Kasumi-1 (cell line): ENCODE measurements at places on chromosomes 13 and 19.

DNA sequence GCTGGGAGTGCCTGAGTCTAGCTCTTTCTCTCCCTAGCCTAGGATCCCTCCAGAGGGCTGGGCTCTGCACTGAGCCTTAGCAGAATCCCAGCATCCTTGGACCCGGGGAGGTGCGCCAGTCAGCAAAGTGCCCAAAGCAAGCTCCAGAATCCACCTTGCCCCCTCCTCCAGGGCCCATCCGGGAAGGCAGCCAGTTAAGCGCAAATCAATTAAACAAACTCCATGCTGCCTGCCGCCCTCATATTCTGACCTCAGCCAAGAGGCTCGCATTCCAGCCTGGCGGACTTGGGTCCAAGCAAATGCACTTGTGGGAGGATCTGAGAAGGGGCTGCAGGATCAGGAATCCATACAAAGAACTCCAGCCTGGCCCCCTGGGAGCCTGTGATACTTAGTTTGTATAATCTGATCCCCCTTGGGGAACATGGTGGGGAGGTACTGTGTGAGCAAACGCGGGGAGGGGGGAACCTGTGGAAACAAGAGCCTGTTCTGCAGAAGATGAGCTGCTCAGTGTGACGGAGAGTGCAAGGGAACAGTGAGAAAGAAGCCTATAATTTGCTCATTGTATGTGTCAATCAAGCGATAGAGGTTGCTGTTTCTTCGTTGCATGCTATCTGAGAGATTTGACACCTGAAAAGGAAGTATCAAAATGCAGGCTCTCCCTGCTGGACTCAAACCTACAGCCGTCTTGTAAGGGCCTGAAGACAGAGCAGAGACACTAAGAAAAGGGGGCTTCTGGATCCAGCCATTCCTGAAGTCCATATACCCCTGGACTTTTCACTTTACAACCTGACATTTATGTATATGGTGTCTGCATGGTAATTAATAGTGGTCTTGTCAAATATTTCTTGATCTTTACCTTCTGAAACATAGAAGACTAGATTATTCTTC is 29.4 kb downstream of the ZNRF4 start:
- no peak for DNase-seq

GRCh38 chr13:27955014-27955591 is 14.0 kb downstream of the CDX2 start:
- DNase-seq = no peak

GRCh38 chr13:64075543-64076271 is 2660.1 kb upstream of the PCDH20 start:
- DNase-seq = no peak

DNA sequence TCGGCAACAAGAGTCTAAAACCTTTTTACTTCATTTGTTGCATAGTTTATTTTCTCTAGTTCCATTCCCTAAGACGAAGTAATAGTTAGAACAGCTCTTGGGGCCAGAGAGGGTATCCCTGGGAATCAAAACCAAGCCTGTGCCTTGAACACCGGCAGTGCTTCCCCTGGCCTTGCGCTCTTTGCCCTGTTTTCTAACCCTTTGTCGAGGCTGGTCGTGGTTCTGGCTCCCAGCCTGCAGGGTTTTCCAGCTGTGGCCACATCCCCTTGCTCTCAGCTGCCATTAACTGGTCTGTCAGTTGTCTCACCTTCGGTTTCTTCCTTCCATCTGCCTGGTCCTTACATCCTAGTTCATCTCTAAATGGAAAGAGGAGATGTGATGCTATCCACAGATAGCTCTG is 61.0 kb downstream of the HSPH1 start:
- no peak for DNase-seq

DNA sequence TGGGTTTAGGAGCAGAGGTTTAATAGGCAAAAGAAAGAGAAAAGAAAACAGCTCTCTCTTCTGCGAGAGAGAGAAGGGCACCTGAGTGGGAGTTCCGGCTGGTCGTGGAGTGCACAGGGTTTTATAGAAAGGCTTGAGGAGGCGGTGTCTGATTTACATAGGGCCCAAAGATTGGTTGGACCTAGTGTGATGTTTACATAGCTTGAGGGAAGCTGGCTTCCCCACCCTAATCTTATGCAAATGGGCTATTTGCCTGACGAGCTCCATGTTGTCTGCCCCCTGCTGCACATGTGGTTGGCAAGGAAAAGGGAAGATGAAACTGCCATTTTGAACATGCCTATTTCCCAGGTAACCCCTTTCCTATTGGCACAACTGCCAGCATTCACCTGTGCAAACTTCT is 21.5 kb upstream of the MEDAG start:
- DNase-seq = no peak

DNA sequence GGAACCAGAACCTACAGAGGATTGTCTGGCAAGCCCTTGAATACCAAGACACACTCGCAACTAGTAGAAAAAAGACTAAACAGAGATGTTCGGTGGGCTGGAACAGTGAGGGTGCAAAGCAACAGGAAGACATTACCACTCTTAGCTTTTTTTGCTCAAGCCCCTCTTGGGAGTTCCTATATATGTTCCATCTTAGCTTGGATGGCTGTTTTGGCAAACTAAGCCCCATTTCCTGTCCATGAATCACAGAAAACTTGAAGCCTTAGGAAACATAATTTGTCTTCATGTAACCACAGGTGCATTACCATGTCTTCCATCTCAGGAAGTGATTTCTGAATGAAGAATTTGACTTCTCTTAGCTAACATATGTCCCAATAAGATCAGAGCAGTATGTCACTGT is 446.3 kb downstream of the OLFM4 start:
- DNase-seq = no peak

DNA sequence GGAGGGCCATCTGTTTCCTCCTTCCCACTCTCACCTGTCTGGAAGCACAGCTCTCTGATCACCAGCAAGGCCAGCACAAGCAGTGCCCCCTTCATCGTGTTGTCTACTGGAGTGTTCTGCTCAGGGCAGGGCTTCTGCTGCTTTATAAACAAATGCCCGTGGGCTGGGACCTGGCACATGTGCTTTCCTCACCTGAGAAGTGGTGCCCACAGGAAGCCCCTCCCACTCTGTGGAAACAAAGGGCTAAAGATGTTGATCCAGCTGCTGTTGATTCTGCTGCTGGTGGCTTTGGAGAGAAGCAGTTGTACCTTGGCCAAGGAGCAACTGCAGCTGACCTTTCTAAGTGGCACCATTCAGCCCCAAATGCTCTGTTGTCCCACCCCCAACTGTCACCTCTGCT is 26.4 kb upstream of the ZNF181 start:
- no peak for DNase-seq

GRCh38 chr13:80428349-80429096 is 87.6 kb upstream of the SPRY2 start:
- peak; percentile 36 for DNase-seq

DNA sequence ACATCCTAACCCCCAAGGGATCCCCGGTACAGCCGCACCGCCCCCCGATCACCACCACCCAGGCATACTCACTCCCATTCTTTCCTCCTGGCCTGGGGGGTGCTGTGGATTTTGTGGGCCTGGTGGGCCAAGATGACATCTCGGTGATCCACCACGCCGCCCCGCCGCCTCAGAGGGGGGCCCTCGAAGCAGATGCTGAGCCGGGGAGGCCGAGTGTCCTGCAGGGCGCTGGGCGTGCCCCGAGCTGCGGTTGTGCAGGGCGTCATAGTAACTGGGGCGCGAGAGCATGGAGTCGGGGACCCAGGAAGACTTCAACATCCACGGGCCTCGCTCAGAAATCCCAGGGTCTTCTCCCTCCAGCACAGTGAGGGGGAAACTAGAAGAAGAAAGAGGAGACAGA is 93.4 kb upstream of the CACNA1A start:
- DNase-seq = no peak

GRCh38 chr19:31232180-31232579 is 117.1 kb downstream of the TSHZ3 start:
- no peak for DNase-seq

- no peak for DNase-seq
Measured at GRCh38 chr13:99439048-99439447, 62.2 kb upstream of the TM9SF2 start.

GRCh38 chr19:18975011-18975410 is 34.0 kb upstream of the HOMER3 start:
- DNase-seq = no peak

DNA sequence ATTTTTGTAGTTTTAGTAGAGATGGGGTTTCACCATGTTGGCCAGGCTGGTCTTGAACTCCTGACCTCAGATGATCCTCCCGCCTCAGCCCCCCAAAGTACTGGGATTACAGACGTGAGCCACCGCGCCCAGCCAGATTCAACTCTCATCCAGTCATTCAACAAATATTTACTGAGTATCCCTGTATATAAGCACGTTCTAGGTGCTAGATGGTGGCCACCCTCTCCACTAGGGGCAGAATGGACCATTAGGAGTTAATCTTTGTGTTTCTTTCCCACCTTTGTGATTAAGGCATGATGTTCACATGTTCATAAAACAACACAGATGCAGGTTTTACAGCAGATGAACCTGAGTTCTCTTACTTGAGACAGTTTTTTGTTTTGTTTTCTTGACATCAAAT is 7.3 kb downstream of the SHKBP1 start:
- peak; percentile 3 for DNase-seq

GRCh38 chr19:51370230-51370629 is 1.4 kb upstream of the CLDND2 start:
- DNase-seq = no peak

DNA sequence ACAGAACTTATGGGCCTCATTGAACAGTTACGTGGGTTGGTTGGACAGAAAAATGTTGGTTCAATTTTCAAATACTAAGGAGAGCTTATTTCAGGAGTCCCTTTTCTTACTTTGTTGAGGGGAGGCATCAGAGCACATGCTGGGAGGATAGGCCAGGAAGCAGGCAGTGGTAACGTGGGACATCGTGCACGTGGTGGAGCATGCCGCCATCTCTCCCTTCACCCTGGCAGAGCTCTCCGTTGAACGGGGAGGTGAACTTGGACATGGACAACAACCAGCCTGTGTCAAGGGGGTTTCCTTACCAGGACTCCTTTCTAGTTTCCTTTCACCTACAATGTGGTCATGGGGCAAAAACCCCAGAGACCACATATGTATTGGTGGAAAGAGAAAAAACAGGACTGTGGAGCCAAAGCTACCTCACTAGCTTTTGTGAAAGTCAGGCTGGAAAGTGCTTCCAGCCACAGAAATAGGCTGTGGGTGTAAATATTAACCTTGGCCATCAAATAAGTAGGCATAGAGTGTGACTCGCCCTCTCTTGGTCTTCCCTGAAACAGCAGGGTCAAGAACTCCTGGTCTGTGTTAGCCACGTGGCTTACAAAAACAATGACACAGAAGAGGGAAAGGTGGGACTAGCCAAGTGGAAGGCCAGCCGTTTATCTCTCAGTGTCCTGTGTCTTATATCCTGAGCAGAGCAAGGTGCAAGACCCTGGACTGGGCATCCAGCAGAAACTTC is 14.4 kb downstream of the MICOS13 start:
- peak; percentile 26 for DNase-seq

DNA sequence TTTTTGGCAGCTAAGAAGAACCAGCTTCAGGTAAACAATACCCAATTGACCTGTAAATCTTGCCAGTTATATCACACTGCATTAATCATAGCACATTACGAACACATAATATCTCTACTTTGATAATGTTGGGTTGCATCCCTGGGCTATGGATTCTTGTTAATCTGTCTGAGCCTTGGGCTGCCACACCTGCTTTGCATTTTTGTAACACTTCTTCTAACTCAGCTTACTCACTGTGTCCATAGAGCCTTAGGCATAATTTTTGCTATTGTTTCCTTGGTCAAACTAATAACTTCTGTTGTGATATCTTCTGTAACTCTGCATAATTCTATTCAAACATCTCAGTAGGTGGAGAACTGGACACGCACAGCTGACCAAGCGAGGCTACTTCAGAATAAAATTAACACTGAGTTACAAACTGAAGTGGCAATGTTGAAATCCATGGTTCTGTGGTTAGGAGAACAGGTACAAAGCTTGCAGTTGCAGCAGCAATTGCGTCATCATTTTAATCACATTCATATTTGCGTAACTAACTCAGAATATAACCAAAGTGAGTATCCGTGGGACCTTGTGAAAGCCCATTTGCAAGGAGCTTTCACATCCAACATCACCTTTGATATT is 6.4 kb downstream of the ZNF350 start:
- no peak for DNase-seq

DNA sequence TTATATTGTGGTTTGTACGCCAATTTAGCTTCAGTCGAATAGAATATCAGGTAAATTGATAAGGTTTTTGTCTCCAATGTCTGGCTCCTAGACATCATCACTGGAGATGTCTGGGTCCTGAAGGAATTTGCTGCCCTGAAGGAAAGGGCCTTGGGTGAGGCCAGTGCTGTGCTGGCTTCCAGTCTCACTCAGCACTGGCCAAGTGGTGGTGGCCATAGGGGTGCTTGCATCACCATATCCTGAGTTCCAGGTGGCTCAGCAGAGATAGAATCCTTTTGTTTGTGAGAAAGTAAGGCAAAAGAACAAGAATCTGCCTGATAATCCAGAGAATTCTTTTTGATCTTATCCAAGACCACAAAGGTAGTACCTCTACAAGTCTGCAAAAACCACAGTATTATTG is 39.1 kb downstream of the UQCRFS1 start:
- DNase-seq = no peak

DNA sequence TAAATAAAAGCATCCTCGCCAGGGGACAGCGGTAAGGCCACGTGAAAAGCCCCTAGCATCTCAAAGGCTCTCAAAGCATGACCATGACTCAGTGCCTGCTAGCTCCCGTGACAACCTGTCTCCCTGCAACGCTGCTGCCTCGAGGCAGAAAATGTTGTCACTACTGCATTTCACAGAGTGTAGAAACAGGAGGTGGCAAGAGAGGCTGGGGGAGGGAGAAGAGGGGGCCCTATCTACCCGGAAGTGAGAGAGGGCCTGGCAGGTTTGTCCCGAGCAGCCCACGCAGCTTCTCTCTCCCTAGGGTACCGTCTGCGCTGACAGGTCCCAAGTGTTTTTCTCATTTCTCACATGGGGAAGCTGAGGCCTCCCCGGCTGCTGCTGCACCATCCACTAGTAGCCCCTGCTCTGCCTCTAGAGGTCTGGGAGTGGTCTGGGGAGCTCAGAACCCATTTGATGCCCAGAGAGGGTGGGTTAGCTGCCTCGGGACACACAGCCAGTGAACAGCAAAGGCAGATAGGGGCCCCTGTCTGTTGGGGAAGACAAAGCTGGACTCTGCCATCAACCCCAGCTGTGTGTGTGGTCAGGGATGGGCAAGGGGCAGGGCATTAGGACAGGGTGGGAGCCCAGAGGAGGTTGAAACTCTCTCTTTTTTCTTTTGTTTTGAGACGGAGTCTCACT is 3.7 kb downstream of the TINCR start:
- DNase-seq = no peak

DNA sequence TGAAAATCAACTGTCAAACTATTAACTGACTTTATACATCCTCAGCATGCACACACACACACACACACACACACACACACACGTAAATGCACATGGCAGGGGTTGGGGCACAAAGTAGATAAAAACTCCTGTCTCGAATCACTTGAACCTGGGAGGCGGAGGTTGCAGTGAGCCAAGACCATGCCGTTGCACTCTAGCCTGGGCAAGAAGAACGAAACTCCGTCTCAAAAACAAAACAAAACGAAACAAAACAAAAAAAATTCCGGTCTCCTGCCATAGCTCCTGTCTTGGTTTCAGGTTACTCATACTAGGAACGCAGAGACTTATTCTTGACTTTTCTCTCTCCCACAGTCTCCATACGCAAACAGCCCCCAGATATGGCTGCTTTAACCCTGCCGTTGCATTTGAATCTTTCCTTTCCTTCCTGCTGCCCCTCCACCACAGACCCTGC is 148.9 kb downstream of the SHISA2 start:
- DNase-seq = no peak
